CD4-positive, alpha-beta memory T cell (primary cell): ENCODE measurements at places on chromosomes 4 and X.

DNA sequence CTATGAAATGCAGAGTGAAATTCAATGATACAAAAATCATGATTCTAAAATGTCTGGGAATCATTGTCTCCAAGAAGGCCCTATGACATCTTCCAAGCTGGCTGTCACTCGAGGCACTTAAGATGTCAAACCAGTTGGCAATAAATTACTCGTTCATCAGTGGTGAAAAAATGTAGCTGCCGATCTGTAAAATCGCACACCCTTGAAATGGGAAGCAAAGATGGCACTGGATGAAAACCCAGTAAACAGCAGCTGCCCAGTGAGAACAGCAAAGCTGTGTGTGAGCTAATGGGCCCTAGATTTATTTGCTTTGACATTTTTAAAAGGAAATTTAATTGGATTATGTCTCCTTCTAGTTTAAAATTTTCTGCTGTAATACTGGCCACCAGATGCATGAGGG lies 181.9 kb upstream of the NDP start:
- DNase-seq = no peak

GRCh38 chr4:144750348-144750747 lies 104.4 kb downstream of the HHIP start:
- DNase-seq = no peak

GRCh38 chr4:6123976-6124375 lies 76.4 kb downstream of the JAKMIP1 start:
- no peak for DNase-seq

DNA sequence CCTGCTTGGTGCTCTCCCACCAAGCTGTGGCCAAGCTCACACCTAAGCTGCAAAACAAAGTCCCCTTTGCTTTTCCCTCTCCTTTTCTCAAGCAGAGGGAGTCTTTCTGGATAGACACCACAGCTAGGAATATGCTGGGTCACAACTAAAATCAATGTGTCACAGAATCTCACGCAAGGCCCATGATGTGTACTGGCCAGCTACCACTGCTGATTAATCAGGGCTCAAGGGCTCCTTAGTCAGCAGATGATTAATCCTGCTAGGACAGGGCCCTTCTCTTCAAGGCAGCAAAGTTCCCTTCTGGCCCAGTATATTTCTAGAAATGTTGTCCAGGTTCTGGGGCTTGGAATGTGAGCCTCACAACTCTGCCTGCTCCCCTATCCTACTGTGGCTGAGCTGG lies 32.0 kb upstream of the TENT5D start:
- DNase-seq = no peak

GRCh38 chr4:159508917-159509500 lies 406.1 kb downstream of the RAPGEF2 start:
- no peak for DNase-seq

DNA sequence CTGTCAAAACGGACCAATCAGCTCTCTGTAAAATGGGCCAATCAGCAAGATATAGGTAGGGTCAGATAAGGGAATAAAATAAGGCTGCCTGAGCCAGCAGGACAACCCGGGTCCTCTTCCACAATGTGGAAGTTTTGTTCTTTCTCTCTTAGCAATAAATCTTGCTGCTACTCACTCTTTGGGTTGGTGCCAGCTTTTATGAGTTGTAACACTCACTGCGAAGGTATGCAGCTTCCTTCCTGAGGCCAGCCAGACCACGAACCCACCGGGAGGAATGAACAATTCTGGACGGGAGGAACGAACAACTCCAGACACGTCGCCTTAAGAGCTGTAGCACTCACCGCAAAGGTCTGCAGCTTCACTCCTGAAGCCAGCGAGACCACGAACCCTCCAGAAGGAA lies 287.8 kb downstream of the RAPGEF2 start:
- DNase-seq = no peak

- DNase-seq = peak; percentile 58
Measured at GRCh38 chr4:16916719-16917337, 18.4 kb upstream of the LDB2 start.

GRCh38 chrX:134525086-134525792 lies 65.3 kb downstream of the HPRT1 start:
- DNase-seq = no peak

DNA sequence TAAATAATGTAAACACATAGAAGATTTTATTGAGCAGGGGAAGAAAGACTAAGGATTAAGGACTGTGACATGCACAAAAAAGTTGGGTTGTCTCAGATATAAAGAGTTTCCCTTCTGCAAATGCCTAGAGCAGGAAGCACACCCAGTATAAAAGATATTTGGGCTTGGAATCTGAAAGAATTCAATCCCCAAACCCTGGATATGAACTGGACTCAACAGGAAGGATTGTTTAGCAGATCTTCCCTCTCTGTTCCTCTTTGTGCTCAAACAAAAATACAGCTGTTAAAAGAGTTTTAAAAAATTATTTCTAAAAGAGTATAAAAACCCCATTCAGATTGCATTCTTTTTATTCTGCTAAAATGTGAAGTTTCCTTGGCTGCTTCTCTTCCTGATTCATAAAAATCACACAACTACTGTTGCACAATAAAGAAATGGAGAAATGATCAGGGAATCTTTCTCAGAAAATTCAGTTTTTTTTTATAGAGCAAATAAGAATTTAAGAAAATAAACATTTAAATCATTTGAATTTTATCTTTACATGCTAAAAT lies 71.4 kb downstream of the PDLIM5 start:
- no peak for DNase-seq

- DNase-seq = no peak
Measured at GRCh38 chrX:2767631-2768455, 16.0 kb downstream of the XG start.

DNA sequence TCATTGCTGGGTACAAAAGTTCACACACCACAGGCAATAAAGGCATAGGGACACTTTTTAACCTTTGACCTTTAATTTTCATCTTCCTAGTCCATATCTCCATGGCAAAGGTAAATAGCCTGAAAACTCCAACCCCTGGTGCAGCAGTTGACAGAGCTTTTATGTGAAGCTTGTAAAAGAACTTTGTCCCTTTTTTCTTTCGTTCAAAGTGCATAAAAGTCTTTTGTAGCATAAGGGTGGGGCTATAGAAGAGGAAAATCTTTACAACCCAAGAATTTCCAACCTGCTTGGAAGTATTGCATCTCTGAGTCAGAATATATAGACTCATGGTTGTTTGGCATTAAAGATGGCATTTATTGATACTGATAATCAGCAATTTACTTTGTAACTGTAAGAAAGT lies 20.4 kb downstream of the POF1B start:
- DNase-seq = no peak

- no peak for DNase-seq
Measured at GRCh38 chr4:189177130-189177529, 763.5 kb upstream of the FRG1 start.

DNA sequence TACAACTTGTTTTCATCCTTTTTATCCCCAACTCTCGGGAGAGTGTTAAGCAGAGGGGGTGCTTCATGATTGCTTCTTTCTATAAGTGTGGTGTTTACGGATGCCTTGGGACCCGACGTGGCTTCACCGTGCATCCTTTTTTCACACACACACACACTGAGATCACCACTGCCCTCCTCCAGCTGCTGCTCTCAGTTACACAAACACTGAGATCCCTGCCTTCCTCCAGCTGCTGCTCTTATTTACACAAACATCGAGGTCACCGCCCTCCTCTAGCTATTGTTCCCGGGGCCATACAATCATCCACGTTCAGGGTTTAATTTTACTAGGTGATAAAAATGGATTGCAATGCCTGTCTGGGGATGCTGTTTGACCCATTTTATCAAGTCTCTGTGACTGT lies 155.4 kb upstream of the FAM9B start:
- no peak for DNase-seq

GRCh38 chrX:104105330-104106262 lies 6.7 kb upstream of the ZCCHC18 start:
- DNase-seq = no peak

DNA sequence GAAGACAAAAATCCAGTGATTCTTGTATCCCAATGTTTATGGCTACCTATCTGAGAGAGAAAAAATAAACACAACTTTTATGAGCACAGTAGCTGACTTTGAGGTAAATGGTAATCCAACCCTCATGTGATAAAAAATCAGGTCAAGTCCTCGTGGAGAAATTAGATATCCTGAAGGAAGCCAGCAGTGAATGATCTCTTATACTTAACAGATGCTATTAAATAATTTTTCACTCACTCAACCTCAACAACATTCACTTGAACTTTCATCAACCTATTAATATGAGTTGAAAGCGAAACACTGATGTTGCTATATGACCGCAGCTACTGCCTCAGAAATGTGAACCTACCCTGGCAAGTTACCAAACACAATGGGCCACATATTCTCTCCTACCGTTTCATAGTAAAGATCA lies 105.4 kb downstream of the GPC3 start:
- DNase-seq = no peak

- no peak for DNase-seq
Measured at GRCh38 chr4:151953795-151954372, 193.1 kb upstream of the GATB start.

DNA sequence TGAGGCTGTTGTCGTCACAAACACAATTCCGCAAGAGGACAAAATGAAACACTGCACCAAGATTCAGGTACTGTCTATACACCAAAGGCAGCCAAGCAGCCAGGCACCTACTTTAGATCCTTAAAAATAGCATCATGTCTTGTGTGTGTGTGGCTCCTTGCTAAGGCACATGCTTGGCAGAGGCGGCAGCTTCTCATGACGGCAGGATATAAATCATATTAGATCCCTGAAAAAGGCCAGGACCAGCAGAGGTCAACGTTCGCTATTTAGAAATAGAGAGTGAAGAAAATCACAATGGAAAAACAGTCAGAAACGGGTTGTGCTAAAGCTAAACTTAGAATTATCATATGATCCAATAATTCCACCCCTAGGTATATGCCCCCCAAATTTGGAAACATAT lies 29.5 kb downstream of the PRPS2 start:
- no peak for DNase-seq

GRCh38 chr4:38162240-38162784 lies 202.1 kb downstream of the PTTG2 start:
- DNase-seq = no peak

GRCh38 chrX:87924619-87925018 lies 407.0 kb downstream of the KLHL4 start:
- no peak for DNase-seq

- DNase-seq = no peak
Measured at GRCh38 chrX:47540754-47541538, 20.1 kb upstream of the ARAF start.

DNA sequence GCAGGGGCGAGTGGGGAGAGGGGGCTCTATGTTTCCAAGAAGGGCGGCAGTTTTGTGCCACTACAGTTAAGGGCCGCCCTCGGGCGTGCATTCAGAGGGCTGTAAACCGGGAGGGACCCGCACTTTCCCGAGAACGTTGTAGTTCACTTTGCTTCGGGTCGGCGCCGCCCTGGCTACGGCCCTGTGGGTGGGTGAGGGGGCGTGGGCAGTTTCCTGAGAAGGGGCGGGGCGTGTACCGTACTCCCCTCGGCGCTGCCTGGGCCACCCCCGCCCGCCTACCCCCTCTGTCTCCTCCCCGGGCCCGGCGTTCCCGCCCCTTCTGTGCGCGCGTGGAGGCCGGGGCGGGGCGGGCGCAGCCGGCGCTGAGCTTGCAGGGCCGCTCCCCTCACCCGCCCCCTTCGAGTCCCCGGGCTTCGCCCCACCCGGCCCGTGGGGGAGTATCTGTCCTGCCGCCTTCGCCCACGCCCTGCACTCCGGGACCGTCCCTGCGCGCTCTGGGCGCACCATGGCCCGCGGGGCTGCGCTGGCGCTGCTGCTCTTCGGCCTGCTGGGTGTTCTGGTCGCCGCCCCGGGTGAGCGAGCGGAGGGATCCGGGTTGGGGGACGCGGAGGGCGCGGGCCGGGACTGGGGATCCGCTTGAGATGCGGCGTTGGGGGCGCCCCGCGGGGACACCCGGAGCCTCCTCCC lies at the start of gene CD99:
Gene CD99 (plus strand): TSS at position 440 of the 687 bp plus-strand sequence. CDS start 66 bp downstream, at position 506.
- peak; percentile 87 for DNase-seq
